ENCODE measurements at places on chromosomes 2 and 18.

DNA sequence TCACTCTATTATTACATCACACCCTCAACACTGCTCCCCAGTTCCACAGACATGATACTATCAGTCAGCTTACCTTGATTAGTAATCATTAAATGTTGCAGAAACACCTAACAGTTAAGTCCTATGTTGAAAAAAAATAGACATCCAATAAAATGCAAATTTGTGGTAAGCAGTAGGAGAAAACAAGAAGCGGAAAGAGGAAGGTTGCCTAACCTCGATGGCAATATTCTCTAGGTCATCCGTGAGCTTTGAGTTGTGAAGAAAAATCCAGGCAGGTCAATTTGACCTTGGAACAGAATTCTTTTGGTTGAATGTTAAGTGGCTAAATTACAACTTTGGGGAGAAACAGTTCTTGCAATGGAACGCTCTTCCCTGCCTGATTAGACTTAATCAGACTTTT is 264.4 kb downstream of the AFF3 start:
- DNase-seq, result no peak

DNA sequence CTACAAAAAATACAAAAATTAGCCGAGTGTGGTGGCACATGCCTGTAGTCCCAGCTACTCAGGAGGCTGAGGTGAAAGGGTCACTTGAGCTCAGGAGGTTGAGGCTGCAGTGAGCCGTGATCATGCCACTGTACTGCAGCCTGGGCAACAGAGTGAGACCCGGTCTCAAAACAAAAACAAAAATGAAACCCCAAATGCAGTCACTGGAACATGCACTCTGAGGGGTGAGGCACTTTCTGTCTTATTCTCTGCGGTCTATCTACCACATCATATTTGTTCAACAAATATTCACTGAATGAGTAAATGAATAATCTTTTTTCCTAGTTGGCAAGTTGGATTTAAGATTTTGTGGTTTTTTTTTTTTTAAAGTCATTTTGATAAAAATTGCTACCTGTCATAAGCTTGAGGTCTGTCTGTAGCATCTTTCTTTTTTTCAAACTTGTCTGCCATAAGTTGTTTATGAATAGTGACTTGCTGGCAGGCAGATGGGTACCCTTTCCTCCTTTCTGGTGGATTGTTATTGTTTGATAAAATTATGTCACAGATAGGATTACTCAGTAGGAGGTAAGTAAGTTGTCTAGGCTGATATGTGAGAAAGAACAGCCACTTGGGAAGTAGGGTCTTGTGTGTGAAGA is 11.8 kb downstream of the CHRNA1 start:
- no peak for DNase-seq

DNA sequence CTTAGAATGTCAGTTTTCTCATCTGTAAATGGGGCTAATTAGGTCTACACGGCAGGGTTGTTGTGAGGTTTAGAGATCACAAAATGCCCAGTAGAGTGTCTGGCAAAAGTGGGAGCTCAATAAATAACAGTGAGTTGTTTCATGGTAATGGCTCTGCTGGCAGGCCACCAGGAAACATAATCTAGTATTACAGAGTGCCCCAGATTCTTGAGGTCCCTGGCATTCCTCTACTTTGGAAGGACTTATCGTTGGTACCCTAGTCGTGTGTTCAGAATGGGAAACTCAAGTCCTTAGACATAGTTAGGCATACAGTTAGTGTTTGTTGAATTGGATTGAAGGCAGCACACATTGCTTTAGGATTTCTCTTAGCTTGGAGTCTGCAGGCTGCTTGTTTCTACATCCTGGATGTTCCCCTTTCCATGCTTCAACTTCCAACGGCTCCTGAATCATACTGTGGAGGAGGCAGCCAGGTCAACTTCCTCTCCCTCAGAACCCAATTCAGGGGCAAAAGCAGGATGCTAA is 161.5 kb upstream of the FOSL2 start:
- no peak for DNase-seq

- DNase-seq, result no peak
These were observed 26.9 kb downstream of the SDC1 start for GRCh38 chr2:20198001-20198400.

- DNase-seq, result peak; percentile 25
These were observed 1.3 kb downstream of the CEP68 start for GRCh38 chr2:65057391-65058052.

DNA sequence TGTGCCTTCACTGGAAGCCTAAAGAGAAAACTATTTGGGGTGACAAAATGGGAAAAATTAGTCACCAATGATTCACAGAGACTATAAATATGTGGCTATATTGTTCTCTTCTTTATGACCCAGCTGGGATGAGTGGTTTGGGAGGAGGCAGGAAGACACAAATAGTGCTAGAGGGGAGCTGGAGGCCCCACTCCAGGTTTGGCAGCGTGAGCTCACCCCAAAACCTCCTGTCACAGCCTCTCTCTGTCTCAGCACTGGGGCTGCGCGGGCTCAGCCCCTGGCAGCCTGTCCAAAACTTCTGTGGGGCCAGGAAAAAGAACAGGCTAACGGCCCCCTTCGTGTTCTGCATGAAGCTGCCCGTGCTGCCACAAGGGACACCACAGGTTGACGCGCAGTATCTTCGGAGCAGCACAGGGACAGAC is 73.2 kb upstream of the LCLAT1 start:
- DNase-seq, result no peak

DNA sequence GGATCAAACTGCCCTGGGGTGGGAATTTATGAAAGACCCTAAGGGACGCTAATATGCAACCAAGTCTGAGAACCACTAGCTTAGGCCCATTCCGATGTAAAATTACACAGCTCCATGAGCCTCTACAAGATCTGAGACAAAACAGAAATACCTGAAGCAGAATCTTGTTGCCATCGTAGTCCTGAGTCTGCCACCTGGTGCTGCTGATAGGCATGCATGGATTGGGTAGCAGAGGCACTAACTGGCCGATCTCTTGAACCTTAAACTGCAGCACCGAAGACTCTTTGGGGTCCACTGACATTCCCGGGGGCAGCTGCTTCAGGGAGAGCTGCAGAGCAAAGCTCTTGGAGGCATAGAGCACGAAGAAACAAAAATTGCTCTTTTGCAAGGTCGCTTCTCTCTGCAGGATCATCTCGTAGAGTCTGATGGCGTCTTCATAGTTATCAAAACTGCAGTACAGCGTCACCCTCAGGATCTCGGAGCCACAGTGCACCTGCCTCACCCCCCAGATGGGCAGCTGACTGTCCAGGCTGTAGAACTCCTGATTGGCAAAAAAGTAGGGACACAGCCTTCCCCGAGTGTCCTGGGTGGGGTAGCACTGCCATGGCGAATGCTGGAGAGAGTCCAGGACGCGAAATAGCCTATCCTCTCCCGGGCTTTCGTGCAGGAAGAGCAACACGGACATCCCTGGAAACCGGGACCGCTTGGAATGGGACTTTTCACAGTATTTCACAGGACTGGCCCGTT is 848 bp downstream of the FAM124B start:
- no peak for DNase-seq

GRCh38 chr2:216327447-216327935 is 44.8 kb downstream of the MARCHF4 start:
- DNase-seq, result no peak

- no peak for DNase-seq
These were observed 898.2 kb downstream of the NRXN1 start for GRCh38 chr2:50133766-50134165.

DNA sequence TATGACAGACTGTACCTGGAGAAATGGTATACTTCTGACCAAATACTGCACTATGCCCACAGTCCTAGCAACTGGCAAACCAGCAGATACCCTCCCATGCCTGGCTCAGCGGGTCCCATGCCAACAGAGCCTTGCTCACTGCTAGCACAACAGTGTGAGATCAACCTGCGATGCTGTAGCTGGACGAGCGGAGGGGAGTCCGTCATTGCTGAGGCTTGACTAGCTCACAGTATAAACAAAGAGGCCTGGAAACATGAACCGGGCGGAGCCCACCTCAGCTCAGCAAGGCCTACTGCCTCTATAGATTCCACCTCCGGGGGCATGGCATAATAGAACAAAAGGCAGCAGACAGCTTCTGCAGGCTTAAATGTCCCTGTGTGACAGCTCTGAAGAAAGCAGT is 93.2 kb upstream of the CAB39 start:
- no peak for DNase-seq

DNA sequence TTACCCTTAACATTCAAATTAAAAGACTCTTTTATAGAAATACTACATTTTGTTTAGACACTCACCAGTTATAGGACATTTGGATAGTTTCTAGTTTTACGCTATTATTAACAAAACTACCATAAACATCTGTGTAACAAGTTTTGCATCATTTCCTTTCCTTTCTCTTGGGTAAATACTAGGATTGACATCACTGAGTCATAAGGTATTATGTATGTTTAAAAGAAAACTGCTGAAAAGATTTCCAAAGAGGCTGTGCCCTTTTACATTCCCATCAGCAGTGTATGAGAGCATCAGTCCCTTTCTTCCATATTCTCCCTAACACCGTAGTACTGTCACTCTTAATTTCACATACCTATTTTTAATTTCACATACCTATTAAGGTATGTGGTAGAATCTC is 130.6 kb downstream of the USP34 start:
- DNase-seq, result no peak

GRCh38 chr18:48645427-48646002 is 106.7 kb downstream of the CTIF start:
- no peak for DNase-seq

DNA sequence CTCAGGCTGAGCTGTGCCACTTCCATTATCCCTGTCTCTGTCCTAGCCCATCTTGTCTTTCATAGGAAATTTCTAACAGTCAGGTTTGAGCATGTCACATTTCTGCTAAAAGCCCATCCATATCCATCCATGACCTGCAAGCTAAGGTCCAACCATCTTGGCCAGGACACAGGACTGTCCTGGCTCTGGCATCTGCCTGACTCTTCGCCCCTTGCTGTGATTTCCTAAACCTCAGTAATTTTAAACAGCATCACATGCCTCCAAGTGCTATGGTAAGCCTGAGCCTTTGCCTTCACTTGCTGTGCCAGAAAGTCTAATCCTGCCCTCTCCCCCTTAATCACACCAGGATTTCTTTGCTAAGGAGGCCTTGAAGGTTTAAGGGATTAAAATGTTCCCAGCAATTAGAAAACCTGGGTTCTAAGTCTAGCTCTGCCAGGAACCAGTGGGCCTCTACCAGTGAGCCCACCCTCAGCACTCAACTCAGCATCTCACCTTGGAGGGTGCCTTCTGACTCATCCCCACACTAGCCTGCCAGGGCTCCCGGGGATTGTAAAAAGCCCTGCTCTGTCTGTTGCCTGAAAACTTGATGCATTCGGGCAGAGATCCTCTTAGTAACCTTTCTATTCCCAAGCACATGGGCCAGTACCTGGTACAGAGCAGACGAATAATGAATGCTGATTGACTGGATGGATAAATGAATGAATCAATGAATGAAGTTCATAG is 411.0 kb downstream of the LRATD1 start:
- DNase-seq, result no peak

DNA sequence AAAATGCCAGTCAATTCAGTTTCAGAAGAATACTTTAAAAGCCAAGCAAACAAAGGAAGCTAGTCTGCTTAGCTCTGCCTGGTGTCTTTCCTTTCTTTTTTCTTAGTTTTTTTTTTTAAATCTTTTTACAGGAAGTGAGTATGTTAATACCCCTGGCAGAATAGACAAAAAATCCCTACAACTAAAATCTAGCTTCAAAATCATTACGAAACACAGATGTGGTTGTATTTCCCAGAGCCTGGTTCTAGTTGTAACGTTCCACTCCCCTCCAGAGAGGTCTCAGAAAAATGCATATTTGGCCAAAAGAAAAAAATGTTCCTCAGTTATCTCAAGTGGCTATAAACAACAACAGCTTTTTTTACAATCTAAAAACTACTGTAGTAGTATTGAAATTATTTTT is 202.1 kb upstream of the RND3 start:
- no peak for DNase-seq

GRCh38 chr2:73897240-73897583 is 4.4 kb downstream of the ACTG2 start:
- DNase-seq, result no peak

DNA sequence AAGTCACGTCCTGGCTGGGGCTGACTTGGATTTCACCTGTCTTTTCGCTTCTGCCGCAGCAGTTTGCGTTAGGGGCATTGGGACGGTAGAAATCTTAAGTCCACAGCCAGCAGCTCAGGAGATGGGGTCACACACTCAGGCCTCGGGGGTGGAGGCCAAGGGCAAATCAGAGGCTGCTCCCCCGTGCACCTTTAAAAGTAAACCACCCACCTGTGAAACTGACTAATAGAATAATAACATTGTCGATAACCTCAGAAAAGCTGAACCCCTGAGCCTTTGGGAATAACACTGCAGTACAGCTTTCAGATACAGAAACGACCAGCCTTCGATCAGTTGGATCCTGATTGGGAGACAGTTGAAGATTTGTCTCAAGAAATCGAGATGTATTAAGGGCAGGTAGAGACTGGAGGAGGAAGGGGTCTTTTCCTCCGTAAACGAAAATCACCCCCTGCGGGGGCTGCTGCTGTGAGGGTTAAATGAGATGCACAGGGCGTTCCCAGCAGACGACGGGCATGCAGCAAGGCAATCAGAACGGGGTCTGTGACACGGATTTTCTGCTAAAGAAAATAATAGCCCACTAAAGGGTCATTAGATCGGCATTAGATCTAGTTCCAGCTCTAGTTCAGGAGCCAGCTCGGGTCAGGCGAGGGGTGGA is 16.4 kb upstream of the NFATC1 start:
- DNase-seq, result no peak

DNA sequence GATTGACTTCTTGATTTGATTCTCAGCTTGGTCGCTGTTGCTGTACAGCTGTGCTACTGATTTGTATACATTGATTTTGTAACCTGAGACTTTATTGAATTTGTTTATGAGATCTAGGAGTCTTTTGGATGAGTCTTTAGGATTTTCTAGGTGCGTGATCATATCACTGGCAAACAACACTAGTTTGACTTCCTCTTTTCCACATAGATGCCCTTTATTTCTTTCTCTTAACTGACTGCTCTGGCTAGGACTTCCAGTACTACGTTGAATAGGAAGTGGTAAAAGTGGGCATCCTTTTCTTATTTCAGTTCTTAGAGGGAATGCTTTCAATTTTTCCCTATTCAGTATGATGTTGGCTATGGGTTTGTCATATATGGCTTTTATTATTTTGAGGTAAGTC is 101.3 kb downstream of the OSBPL1A start:
- DNase-seq, result no peak

DNA sequence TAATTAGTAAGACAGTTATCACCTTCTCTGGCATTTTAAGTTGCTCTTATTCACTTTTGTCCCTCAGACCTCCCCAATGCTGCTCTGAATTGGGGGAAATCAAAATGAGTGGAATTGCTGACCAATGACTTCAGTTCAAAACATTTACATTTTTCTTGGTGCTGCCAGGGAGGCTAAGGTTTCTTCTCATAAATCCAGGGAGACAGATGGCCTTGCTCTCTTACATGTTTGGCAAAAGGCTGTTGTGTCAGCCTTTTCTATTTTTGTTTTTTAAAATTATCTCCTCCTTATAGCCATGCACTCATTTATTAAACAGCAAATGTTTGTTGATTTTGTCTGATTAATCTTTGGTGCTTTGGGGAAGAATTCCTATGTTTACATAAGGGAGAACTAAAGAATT is 82.0 kb downstream of the GALNT13 start:
- no peak for DNase-seq

Measured in stimulated activated CD8-positive, alpha-beta memory T cell treated with anti-CD3 and anti-CD28 coated beads, Interleukin-4, amount 100 ng/mL, for 1 hour (primary cell).